DMS53 (cell line): ENCODE measurements at places on chromosomes 16 and 17.
A peak's percentile ranks its signal among the peaks of the same experiment; 100 is the strongest.

- DNase-seq: no peak
Observed at GRCh38 chr16:75074304-75074793, 42.2 kb downstream of the LDHD start.

- no peak for DNase-seq
Observed at GRCh38 chr17:68319410-68320162, 28.3 kb downstream of the ARSG start.

DNA sequence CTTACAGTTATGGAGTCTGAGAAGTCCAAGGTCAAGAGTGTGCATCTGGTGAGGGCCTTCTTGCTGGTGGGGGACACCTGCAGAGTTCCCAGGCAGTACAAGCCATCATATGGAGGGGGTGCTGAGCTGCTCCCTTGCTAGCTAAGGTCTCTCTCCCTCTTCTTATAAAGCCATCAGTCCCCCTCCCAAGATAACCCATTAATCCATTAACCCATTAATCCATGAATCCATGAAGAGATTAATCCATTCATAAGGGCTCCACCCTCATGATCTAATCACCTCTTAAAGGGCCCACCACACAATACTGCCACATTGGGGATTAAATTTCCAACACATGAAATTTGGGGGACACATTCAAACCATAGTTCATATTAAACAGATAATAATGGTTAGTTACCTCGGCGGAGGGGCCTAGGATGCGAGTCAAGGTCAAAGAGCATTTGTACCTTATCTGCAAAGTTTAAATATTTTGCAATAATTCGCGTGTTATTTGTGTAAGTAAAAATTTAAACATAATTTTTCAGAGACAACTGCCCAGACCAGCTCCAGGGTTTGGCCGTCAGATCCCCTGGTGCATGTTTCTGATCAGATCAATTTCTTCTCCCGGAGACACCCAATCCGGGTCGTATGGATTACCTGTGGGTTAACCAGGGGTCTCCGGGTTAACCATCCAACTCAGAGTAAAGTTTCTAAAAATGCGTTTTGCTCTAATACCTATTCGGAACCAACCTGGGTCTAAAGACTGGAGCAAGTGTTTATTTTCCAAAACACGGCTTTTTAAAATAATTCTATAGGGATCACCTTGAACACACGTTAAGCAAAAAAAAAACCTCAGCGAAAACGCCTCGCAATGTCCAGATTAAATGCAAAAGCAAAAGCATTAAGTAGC is 740 bp upstream of the POLR3E start:
- DNase-seq: peak; percentile 46

DNA sequence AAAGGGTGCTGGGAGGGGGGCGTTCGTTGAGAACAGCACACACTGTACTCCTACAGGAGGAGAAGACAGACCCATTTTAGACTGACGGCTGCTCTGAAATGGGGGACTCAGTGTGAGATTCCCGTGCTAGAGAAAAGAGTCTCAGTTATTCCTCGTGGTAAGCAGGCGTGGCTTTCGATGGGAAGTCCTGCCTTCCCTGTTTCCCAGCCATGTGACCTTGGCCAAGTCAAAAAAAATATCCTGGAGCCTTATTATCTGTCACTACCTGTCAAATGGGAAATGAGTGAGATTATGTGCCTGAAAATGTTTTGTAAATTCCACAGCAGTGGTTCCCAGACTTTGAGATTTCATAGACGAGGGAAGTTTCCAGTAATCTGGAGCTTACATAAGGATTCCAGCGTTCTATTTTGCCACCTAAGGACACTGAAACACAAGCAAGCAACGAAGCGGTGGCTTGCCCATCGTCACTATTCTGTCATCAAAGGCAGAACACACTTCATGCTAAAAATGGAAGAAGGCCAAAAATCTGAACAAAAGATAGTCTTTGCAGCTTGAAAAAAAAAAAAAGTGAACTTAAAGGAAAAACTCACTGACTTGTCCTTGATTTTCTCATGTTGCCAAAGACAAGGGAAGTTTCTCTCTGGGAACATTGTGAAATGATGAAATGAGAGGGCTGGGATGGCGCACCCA is 253.4 kb upstream of the RPL38 start:
- DNase-seq: no peak

- DNase-seq: no peak
Observed at GRCh38 chr17:9845306-9845705, 19.6 kb downstream of the GLP2R start.

- peak; percentile 85 for DNase-seq
Observed at GRCh38 chr17:59329176-59330052, 2.0 kb upstream of the YPEL2 start.

- DNase-seq: peak; percentile 61
Observed at GRCh38 chr17:9291912-9292560, 270.7 kb downstream of the NTN1 start.

GRCh38 chr17:63700528-63701455 is 867 bp upstream of the LIMD2 start:
- peak; percentile 80 for DNase-seq

- DNase-seq: no peak
Observed at GRCh38 chr16:46737621-46738214, 10.4 kb downstream of the MYLK3 start.
